ENCODE measurements at places on chromosomes 12 and 14. TPM values are rescaled to one million over a fixed set of nuclear protein-coding genes. Genes with fewer than 3 reads are reported as not detected.

PMCH gene
- total RNA-seq, result 0.71 TPM

COCH gene
- total RNA-seq, result 0.58 TPM

RND1 gene
- 2.5 TPM for total RNA-seq

BDKRB2 gene
- not detected for total RNA-seq

IGF1 gene
- 1.0 TPM for total RNA-seq

C12orf60 gene
- 3.7 TPM for total RNA-seq

GPR68 gene
- 44.8 TPM for total RNA-seq

RITA1 gene
- total RNA-seq, result 14.2 TPM

C3AR1 gene
- total RNA-seq, result 6.4 TPM

PTHLH gene
- total RNA-seq, result not detected

CCDC88C gene
- total RNA-seq, result 172 TPM
